ENCODE measurements at places on chromosomes 11 and 22.

GRCh38 chr11:98365190-98365589 lies 655.6 kb upstream of the CNTN5 start:
- DNase-seq = no peak

DNA sequence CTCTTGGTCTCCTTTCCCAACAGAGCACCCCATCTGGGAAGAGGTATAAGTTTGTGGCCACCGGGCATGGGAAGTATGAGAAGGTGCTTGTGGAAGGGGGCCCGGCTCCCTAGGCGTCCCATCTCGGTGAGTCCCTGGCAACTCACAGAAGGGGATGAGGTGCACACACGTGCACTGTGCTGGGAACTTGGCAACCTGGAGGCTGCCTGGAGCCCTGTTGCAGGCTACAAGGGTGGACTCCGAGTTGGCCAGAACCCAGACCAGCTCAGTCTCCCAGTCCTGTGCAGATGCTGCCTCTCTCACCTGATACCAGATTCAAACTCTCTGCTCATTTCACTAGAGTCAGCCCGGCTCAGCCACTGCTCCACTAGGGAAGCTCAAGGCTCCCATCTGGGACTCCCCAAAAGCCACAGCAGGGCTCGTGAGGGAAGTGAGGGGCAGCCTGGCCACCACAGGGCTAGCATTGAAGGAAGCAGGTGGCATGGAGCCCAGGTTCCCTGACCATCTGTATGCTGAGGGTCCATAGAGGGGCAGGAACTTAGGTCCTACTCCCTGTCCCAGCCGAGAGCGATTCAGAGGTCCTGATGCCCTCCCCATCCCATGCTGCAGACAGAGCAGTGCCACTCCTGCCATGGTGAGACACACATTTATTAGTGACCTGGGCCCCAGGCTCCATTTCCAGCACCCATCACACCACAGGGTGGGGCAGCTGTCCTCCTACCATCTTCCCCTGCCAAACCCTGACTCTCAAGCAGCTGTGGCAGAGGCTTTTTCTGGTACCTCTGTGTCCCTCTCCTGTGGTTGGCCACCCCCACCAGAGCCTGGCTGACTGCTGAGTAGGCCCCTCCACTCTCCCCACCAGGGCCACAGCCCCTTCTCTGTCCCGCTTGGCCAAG lies 4.0 kb downstream of the PRR33 start:
- DNase-seq = peak; percentile 55

DNA sequence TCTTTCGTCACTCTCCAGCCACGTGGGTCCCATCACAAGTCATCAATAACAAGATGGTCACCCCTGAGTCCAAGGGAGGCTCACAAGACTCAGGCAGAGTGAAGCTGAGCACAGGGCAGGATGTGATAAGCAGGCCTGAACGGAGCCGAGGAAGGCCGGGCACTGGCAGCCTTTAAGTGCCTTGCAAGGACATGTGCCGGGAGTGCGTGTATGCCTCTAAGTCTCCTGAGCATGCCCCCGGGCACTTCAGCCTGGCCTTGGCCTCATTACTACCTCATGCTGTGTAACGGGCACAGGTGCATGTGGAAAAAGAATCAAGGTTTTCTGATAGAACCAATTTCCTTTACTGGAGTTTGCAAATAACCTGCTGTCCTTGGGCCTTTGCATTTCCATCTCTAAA lies 55.8 kb downstream of the UBASH3B start:
- DNase-seq = no peak

DNA sequence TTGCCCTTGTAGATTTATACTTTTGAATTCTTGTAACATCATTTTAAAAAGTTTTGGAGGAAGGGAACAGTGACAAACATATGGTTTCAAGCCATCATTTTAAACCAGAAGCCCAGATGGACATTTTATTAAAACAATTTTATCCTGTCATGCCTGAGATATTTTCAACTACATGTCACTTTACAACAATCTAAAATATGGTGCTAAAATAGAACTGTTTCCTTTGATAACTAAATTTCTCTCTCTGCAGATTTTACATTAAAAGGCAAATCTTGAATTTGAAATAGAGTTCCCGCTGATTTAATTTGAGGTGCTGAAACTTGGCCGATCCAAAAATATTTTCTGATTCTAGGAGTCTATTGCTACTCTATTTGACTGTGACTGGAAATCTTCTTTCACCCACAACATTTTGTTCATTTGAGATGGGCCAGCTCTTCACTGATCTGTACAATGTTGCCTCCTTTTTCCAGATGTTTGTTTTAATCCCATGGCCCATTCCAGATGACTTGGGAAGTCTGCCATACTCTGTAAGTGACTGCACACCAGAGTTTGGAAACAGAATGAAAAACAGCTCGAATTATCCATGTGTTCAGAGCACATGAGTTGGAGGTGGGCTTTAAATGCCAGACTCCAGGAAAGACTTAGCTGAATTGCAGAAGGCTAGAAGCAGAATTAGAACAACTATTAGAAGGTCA lies 402.5 kb downstream of the TMEM135 start:
- no peak for DNase-seq

DNA sequence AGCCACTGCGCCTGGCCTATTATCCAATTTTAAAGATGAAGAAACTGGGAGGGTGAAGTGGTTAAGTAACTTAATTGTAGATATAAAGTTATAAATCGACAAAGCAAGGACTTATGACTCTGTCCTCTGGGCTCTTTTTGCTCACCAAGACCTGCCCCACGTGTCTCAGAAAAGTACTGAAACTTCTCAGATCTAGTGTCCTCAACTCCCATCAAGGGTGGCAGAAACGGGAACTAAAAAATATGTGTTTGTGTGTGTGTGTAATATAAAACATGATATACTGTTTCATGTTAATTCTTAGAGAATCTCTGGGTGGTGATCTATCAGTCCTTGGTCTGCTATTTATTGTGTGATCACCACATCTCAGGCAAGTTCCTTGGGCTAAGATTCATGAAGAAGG lies 104.9 kb downstream of the GAB2 start:
- DNase-seq = no peak

DNA sequence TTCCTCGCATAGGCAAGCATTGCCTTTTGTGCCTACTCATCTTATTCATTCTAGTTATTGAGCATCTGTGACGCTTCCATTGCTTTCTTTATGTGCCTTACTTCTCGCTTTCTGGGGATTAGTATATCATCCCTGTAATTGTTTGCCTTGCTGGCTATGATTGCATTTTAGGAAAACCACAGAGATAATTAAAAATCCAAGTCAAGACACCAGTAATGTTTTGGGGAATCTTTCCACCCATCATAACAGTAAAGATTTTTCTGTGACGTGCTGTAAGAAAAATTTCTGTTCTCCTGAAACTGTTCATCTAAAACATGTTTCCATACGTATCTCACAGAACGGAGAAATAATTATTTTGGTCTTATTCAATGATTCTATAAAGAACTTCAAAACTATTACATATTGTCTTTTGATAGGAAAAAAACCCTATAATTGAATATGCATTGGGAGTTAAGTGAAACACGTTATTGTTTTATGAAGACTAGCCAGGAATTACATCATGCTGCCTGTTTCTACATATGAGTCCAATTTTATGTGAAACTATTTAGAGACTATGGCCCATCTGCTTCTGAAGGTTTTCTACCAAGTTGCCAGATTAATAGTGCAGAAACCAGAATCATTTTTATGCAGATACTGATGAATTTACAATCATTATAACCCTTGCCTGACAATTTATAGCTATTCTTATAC lies 133.7 kb upstream of the FIBIN start:
- DNase-seq = no peak

GRCh38 chr11:111324277-111324720 lies 26.0 kb downstream of the POU2AF3 start:
- DNase-seq = no peak

DNA sequence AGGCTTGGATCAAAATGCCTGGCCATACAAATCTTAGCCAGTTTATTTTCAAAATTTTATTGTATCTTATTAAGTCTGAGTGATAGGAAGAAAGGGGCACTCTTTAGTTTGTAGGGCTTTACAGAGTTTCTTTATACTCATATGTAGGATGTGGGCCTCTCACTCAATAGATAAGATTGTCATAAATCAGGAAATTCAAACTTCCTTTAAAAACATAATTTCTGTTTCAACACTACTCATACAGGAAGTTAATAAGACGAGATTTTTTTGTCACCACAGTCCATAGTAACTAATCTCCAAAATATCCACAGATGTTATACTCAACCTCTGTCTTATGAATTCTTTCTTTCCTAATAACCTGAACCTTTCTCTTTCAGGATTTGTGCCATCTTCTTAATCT lies 13.3 kb upstream of the OR56B4 start:
- no peak for DNase-seq

GRCh38 chr11:91194546-91194945 lies 971.7 kb upstream of the CHORDC1 start:
- DNase-seq = no peak

- DNase-seq = peak; percentile 90
These were observed 17.0 kb upstream of the KCTD14 start for GRCh38 chr11:78039919-78040671.

DNA sequence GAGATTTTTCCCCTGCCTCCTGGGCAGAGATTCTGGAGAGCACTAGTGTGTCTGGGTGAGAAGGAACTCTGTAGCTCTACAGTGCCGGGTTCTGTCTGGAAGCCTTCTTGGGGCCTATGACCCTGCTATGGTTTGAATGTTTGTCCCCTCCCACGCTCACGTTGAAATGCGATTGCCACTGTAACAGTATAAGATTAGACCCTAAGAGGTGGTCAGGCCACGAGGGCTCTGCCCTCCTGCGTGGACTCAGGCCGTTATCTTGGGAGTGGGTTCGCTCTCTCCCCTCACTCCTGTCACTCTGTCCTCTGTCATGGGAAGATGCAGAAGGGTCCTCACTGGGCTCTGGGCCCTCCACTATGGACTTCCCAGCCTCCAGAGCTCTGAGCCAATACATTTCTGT lies 3.5 kb downstream of the AP5B1 start:
- no peak for DNase-seq

DNA sequence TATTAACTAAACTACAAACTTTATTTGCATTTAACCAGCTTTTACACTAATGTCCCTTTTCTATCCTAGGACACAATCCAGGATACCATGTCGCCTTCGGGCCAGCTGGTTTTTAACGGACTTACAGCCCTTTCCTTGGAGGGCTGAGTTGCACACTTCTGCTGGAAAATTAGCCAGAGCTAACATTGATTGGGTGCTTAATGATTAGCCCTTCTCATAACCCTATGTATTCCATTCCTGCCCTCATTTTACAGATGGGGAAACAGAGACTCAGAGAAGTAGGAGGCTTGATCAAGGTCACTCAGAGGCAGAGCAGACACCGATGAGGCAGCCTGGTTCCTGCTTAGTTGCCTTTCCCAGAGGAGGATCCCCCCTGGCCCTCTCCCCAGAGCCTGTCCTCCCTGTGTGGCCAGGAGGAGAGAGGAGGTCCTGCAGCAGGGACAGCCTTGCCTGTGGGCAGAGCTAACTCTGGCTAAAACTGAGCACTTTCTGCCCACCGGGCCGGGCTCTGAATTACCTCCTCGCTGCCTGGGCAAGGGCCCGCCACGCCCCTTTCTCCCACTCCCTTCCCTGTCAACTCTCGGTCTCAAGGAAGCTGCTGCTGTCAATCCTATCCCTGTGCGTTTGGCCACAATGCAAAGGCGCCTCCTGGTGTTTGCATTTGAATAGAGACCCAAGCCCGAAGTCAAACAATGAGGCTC lies 59.6 kb upstream of the PAX6 start:
- DNase-seq = peak; percentile 45

Data from posterior cingulate gyrus (tissue), 11 donors.